Stimulated activated CD8-positive, alpha-beta memory T cell treated with anti-CD3 and anti-CD28 coated beads, Interleukin-4, amount 100 ng/mL, for 1 hour (primary cell): ENCODE measurements at places on chromosomes 12 and 14.

GRCh38 chr12:121866331-121866730 is 7.7 kb upstream of the HPD start:
- no peak for DNase-seq

DNA sequence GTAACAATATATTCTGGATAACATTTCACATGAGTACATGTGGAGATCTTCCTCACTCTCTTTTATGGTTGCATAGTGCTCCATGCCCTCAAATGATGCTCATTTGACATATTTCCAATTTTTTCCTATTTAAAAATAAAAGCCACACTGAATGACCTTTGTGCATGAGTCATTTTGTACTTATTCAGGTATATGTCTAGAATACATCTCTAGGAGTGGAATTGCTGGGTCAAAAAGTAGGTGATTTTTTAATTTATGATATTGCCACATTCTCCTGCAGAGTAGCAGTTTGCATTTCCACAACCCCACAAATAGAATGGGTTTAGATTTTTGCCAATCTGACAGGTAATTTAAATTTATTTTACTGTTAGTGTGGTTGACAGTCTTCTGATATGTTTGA is 104.8 kb downstream of the RPAP3 start:
- no peak for DNase-seq

DNA sequence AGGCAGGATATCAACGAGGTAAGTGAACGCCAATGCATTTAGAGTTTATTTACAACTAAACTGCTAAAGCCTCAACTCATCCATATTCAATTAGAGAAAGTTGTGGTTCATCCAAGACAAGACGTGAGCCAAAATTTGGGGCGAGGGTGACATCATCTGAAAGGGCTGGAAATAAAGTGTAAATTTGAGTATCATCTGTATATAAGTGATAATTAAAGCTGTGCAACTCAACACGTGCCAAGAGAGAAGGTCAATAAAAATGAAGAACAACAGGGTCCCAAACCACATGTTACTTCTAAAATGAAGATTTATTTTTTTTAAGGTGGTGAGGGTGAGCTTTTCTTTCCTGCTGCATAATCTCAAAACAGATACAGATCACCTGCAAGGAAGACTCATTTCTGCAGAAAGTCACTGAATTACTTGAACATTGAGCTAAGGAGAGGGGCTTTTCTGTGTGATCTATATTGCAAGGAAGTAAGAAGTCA is 203.6 kb downstream of the EFCAB11 start:
- no peak for DNase-seq

- peak; percentile 11 for DNase-seq
These were observed 44.9 kb downstream of the DDX11 start for GRCh38 chr12:31118347-31119191.

DNA sequence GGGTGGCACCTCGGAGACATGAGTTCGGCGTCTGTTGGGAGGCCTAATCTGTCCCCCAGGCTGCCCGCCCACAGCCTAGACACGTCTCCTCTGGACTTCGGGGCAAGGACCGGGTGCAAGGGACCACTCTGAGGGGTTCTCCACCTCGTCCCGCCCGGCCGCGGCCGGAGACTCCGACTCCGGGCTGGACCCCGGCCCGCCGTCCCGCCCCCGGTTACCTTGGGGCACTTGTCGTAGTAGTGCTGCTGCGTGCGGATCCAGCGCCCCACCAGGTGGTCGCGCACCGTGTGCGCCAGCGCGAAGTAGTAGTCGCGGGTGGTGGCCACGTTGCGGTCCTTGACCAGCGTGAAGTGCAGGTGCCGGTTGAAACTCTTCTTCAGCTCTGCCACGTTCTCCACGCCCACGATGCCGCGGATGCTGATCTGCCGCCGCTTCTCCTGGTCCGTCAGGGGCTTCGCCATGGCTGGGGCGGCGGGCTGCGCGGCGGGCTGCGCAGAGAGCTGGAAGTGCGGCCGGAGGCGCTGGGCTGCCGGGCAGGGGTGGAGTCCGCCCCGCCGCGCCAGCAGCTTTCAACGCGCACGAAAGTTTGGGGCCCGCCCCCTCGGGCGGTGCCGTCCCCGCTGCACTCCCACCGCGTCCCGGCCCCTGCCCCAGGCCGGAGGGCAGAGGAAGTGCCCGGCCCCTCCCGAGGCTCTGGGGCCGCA is at the start of gene PYGL:
Gene PYGL (minus strand): TSS at position 541 of the 704 bp plus-strand sequence. CDS start 80 bp downstream, at position 461.
- DNase-seq = no peak

GRCh38 chr14:103949131-103949790 is 6.9 kb upstream of the RD3L start:
- DNase-seq = no peak

- DNase-seq = no peak
These were observed 50.8 kb upstream of the ELK3 start for GRCh38 chr12:96143392-96143791.

DNA sequence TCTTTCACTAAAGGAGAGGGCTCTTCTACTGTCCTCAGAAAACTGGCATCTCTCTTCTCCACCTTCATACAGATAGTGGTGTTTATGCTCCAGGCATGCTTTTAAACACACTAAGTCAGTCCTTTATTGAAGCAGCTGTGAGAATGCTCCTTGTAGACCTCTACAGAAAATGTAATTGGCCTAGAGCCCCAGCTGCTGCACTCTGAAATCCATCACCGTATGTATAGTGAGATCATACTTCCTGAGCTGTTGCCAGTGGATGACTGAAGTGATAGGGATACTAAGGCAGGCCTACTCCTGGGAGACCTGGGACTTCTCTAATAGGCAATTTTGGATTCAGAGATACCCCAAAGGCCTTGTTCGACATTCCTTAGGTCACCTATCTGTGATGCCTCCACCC is 535.4 kb downstream of the RPS29 start:
- DNase-seq = no peak

GRCh38 chr12:132046561-132046960 is 96.8 kb downstream of the EP400 start:
- DNase-seq = no peak

GRCh38 chr14:75689012-75689411 is 28.0 kb downstream of the TTLL5 start:
- no peak for DNase-seq

DNA sequence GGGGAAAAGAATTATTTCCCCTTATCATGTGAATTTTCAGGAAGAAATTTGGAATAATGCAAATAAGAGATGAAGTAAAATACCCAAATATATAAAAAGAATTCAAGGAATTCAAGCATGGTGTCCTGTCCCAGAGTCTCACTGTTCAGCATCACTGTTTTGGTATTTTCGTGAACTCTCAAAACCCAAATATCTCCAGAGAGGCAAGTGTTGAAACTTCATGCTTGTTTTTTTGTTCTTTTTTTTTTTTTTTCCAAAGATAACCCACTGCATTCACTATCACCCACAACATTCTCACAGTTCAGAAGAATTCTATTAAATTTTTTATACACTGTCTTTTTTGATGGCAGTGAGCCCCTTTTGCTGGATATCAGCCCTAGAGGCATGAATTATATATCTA is 354.9 kb downstream of the DIO2 start:
- DNase-seq = no peak

DNA sequence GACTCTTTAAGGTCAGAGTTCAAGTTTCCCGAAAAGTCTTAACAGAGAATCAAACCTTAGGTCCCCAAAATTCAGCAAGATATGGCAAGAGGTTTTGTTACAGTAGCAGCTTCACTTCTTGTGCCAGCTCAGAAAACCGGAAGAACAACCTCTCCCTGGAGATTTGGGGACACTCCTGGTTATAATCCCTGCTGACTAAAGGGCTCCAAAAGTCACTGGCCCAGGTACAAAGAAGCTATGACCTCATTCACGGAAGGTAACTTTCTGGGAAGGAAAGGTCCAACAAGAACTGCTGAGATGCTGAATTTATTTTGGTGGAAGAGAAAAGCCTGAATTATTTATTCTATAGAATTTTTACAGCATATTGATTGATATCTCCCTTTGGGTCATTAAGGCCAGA is 55.6 kb upstream of the DIO2 start:
- no peak for DNase-seq

DNA sequence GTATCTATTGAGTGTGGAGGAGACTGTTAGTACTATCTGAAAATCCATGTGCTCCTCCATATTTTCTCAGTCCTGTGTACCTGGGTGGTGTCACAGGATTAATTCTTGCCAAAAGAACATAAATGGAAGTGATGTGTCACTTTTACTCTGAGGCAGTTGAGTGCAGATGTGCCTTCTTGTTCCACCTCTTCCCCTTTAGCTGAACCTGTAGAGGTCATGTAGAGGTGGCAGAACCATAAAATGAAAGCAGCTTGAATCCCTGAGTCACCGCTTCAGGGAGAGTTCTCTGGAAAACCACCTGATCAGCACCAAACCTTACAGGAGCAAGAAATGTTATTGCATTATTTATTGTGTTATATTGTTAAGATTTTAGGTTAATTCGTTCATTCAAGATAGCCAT is 14.7 kb upstream of the SLC25A3 start:
- DNase-seq = no peak

GRCh38 chr12:58434726-58435125 is 485.6 kb downstream of the LRIG3 start:
- no peak for DNase-seq

GRCh38 chr12:105275997-105276733 is 40.2 kb upstream of the APPL2 start:
- no peak for DNase-seq

- no peak for DNase-seq
These were observed 1.3 kb downstream of the ZNF219 start for GRCh38 chr14:21096978-21097635.

DNA sequence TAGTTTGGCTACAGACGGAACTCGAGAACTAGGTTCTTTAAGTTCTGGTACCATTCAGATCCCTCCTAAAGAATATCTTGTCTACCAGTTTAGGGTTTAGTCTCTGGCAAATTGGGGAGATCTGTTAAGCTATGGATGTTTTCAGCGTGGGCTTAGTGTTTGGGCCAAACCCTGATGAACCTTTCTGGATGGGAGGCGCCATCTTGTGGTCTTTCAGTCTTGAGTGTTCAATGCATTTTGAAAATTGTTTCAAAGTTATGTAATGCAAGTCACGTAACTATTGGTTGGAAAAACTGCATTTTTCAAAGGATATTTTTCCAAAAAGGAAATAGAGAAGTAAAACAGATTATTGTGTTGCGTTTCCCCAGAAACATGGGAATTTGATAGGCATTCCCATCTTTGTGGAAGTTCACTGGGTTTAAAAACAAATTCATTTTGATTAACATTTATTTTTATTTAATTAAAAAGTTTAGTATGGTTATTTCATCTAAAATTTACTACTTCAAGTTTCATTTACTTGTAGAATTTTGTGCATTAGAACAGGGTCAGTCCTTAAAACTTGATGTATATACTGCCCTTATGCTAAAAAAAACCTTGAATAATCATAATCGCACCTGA is 169.0 kb downstream of the PRIMA1 start:
- DNase-seq = no peak

GRCh38 chr12:46533723-46534122 is 161.2 kb upstream of the SLC38A2 start:
- DNase-seq = no peak

GRCh38 chr12:51904951-51905470 is 2.3 kb upstream of the ACVRL1 start:
- DNase-seq = no peak

DNA sequence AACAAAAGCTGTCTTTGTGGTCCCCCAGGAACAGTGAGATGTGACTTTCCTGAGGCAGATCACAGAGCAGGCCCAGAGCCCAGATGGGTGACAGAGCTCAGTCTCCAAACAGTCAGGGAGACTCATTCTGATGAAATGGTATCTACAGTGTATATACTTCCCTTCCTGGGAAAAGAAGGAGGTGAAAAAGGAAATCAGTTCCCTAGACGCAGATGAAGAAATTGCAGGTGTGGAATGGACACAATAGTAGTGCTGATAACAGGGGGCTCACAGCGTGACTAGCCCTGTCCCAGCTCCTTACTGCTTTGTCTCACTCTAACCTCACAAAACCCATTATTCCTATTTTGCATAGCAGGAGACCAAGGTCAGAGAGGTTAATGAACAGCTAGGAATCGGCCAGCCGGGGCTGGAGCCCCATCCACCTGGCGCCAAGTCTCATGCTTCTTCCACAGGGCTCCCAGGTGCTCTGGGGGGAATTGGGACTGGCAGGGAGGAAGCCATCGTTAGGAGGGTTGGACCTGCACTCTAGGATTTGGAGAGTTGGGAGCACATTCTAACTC is 11.9 kb downstream of the KCNH3 start:
- no peak for DNase-seq

GRCh38 chr12:51392556-51393237 is 1.5 kb upstream of the GALNT6 start:
- no peak for DNase-seq

DNA sequence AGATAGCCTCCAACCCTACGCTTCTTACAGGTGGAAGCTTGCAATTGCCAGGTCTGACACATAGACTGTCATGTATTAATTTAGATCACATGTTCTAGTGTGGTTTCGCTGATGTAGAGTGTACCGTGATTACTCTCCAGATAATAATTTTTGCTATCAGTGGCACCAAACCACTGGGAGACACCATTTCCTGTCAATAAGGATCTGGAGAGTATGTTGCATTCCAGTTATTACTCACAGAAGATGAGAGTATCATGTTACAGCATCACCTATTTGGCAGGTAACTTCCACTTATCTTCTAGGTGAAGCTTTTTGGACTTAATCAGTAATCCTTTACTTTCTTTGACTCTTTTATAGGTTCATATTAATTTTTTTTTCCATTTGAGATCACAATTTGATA is 147.2 kb downstream of the HELB start:
- no peak for DNase-seq

- DNase-seq = no peak
These were observed 126.5 kb downstream of the TMEM30B start for GRCh38 chr14:61154641-61155040.

DNA sequence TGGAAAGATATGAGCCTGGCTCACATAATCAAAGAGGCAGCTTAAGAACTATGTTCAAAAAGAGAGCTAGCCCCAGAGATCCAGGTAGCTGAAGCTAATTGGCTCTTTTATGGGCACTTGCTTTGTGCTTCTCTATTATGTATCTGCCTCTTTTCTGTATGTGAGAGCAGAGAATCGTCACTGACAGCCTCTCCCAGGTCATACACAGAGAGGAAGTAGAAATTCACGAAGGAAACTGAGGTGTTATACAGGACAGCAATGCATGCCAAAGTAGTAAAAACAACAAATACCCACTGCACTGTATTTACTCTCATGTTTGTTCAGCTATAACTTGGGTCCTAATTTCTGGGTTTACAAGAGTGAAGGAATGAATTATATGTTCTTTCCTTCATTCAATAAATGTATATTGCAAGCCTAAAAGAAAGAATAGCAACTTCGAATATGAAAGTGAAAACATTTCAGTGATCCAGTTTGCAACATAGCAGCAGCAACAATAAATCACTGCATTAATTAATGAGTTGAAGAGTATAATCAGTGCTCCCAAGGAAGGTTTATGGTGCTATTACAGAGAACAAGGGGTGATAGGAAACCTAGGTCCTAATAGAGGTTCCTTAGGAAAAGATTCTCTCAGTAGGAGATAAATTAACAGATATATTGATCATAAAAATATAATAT is 47.1 kb upstream of the ATXN7L3B start:
- DNase-seq = no peak

DNA sequence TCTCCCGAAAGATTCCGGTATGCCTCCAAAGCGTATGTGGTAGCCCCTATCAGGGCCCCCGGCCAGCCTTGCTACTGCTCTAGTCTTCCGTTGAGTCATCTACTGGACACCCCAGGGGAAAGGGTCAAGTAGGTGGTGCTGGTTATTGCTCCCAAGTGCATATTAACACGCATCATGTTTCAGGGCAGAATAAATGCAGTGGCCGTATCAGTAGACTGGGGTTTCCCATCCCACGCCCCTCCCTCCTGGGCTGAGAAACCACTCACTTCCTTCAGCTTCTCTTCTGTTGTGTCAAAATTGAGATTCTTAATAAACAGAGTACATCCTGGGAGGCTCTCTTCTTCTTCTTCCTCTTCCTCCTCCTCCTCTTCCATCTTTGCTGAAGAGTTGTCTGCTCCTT is 39.3 kb downstream of the RBM19 start:
- DNase-seq = no peak

GRCh38 chr12:107125833-107126232 is 32.5 kb upstream of the CRY1 start:
- DNase-seq = no peak
